ENCODE measurements at places on chromosomes 6 and 20. TPM values are rescaled to one million over a fixed set of nuclear protein-coding genes. Genes with fewer than 3 reads are reported as not detected.

PACRG gene
- total RNA-seq = 0.12 TPM

CRNKL1 gene
- 13.8 TPM for total RNA-seq

HLA-DPB1 gene
- 7.8 TPM for total RNA-seq

SNAP91 gene
- total RNA-seq = 0.12 TPM

LY86 gene
- total RNA-seq = not detected

MAD2L1BP gene
- 25.4 TPM for total RNA-seq

PHACTR1 gene
- total RNA-seq = 1.1 TPM

CD109 gene
- 16.6 TPM for total RNA-seq

SCUBE3 gene
- 4.2 TPM for total RNA-seq

COL20A1 gene
- not detected for total RNA-seq

SLC35F1 gene
- not detected for total RNA-seq

RNGTT gene
- total RNA-seq = 6.8 TPM

ESR1 gene
- total RNA-seq = not detected

OXT gene
- not detected for total RNA-seq

SLC24A3 gene
- total RNA-seq = 1.5 TPM

PKIB gene
- 2.6 TPM for total RNA-seq

SERPINB6 gene
- 97.1 TPM for total RNA-seq
